ENCODE measurements at places on chromosomes 3 and 15. TPM values are rescaled to one million over a fixed set of nuclear protein-coding genes. Genes with fewer than 3 reads are reported as not detected.

Gene CPLX3
- total RNA-seq: not detected

Gene DPPA2
- not detected for total RNA-seq

Gene CCDC54
- not detected for total RNA-seq

Gene LYZL4
- not detected for total RNA-seq

Gene TNFSF10
- 9.7 TPM for total RNA-seq

Data from smooth muscle cell of trachea (primary cell).